ENCODE measurements at places on chromosomes 16 and 17.
A peak's percentile ranks its signal among the peaks of the same experiment; 100 is the strongest.

DNA sequence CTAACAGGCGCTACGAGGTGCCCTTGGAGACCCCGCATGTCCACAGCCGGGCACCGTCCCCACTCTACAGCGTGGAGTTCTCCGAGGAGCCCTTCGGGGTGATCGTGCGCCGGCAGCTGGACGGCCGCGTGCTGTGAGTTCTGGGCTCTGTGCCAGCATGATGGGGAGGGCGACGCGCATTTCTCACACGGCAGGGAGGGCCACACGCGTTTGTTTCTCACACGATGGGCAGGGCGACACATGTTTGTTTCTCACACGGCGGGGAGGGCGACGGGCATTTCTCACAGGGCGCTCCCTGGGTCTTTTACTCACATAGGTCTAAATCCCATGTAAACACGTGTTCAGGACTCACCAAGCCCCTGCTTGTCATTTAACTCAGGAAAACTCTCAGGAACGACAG, 4.4 kb downstream of the GAA start:
- no peak for DNase-seq

DNA sequence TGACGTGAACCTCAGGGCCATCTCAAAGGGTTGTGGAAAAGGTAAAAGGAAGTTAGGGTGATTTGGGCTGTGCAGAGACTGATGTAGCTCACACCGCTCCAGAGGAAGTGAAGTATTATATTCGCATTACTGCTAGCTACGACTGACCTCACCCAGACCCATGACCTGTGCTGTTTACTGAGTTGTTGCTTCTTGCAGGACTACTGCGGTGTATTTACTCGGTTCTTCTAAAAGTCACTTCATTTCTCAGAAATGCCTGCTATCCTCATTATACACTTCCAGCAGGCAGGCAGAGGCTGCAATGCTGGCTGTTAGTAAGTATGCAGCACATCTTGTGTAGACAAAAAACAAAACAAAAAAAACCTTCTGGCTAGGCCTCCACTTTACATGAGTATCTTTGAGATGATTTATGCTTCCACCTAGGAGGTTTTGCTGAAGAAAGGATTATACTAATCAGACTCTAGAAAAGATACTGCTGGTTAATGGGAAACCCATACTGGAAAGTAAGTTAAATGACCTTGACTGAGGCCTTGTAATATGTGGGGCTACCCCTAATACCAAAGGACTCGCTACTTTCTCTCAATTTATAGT, 76.0 kb downstream of the CREBBP start:
- no peak for DNase-seq

DNA sequence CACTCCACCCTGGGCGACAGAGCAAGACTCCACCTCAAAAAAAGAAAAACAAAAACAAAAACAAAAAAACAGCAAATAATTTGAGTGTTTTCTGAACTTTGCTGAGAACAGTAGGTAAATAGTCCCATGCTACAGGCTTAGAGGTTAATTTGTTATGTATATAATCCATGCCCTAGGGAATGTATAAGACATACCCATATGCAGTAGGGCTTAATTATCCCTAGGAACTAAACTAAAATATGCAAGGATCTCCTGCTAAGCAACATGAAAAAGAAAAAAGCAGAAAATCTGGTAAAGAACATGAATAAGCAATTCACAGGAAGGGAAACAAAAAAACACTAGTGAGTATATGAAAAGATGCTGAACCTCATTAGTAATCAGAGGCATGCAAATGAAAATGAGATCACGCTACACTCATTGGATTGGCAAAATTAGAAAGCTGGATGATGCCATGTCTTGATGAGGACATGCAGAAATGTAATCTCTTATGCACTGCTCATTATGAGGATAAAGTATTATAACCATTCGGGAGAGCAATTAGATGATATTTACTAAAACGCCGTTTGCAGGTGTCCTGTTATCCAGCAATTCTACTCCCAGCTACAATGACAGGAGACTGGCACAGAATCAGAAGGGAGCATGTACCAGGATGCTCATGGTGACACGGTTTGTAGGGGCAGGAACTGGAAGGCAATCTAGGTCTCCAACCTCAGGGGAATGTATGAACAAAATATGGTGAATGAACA, 5.6 kb downstream of the KCTD13 start:
- DNase-seq, result no peak

DNA sequence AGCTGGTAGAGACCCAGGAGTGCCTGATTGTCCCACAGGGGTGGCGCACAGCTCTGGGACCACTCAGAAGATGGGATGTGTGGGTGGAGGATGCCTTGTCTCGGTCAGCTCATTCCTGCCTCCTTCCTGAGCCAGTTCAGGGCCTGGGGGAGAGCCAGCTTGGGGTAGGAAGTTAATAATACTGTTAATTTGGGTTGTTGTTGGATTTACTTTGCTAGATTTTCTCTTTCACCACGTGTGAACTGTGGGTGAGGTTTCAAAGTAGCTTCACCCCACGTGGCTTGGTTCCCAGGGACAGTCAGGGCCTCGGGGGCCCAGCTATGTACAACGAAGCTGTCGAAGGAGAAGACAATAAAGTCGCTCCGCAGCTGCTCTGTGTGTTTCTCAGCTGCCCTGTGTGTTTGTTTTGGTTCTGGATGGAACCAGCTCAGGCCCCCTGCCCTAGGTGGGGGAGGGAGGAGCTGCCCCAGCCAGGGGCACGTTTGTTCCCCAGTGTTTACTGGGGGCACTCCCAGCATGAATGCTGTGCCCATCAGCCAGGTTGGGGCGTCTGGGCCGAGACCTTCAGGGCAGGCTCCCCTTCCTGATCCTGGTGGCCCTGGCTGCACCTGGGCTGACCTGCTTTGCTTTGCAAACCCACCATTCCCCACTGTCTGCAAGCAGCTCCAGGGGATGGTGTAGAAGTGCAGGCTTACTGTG, 2.3 kb downstream of the NUDT16L1 start:
- DNase-seq, result no peak

DNA sequence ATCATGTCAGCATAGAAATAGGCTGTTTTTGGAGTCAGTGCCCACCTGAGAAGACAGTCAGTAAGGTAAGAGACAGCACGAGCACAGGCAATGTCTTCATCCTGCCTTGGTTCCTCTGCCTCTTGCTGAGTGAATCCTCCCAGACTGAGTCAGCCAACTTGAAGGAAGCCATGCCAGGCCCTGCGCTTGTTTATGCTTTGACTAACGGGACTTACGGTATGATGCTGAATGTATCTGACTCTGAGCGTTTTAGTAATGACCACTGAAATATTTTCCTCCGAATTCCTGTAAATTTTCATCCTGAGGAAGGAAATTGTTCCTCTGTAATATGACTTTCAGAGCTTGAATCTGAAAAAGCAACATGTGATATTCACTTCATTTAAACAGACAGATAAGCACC, 18.0 kb downstream of the C17orf67 start:
- no peak for DNase-seq

DNA sequence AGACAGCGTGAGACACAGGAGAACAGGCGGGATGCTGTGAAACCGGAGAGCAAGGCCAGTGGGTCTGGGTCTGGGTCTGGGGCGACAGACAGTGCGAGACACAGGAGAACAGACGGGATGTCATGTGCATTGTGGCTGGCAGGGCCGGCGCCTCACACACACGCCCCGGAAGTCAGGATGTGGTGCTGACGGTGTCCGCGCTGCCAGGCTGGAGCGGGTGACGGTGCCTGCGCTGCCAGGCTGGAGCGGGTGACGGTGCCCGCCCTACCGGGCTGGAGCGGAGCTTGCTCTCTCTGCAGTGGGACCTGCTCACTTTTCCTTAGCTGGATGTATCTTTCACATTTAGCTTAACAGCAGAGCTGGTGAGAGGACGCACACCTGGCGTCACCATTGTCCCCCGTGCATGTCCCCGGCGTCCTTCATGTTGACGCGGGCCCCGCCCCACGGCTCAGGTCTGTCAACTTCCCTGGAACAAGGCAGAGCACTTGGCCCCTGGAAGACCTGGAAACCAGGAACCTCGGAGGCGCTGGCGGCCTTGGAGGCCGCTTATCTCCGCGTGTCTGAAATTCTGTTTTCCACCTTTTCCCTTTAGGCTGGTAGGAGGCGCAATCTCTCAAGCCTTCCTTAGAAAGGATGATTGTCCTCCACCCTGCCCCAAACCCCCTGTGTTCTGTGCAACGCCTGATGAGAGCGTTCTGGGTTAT, 43.0 kb upstream of the ZNF750 start:
- DNase-seq, result peak; percentile 84

DNA sequence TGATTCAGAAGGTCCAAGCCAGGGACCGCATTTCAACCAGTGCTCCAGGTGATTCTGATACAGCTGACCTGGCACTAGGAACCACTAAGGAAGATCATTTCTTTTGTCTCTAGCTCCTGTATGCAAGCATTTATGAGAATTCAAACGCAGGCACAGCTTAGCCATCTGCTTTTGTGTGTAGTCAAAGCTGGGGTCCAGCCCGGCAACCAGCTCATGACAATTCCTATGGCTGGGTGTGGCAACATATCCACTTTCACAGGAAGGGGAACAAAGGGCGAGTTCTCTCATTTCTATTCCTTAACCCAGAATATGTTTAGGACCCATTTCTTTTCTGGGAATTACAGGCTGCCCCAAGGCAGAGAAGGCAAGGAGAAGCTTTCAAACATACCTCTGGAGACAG, 27.3 kb upstream of the COG7 start:
- no peak for DNase-seq

DNA sequence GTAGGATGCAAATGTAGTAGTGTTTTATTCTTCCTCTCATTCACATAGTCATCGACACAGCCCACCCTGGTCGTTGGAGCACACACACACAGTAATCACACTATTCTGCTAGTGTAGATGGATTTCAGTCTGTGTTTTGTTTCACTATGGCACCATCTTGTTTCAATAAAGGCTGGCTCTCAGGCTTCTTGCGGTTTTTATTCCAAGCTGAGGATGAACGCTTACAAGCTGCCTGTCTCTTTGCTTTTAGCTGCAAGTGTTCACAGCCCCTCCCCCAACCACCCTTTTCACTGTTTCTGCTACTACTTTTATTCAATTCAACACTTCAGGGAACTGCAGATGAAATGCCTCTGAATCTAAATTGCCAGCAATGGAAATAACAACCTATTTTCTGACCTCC, 140.9 kb upstream of the PMFBP1 start:
- no peak for DNase-seq

DNA sequence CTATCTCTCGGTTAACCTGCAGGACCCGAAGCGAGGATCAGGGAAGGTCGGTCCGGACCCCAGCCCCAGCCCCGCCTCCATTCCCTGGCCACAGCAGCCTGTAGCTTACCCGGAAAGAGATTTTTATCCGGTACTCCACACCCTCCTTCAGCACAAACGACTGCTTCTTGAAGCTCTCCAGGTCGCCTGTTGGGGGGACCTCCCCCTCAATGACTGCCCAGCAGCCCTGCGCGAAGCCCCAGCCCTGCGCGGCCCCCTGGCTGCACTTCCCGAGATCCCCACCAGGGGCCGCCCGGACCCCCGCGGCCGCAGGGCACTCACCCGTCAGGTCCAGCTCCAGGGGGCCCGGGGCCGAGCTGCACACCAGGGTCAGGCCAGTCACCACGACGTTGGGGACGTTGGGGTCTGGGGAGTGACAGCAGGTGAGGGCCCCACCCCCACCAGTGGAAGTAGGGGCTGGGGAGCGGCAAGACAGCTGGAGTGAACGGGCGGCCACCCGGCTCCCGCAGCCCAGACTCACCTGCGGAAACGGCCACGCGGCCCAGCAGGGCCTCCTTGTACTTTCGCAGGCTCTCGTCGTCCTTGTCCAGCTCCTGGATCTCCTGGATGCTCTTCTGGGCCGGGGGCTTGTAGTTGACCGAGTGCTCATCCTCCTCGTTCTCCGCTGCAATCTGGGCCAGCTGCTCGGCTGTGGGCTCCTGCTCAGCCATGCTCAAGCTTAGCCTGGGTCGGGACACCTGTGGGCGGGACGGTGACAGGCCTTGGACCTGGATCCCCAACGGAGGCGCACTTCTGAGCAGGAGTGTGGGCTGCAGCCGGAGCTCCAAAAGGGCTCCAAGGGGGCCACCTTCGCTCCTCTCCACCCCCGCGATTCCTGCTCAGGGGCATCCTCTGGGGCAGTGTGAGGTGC, 1.7 kb downstream of the ARHGDIA start:
- DNase-seq, result peak; percentile 39

GRCh38 chr17:61443475-61443882, 8.7 kb upstream of the TBX4 start:
- no peak for DNase-seq

- no peak for DNase-seq
Observed at GRCh38 chr16:25916037-25916436, 224.3 kb downstream of the HS3ST4 start.
